Pancreas (tissue), 10 donors: ENCODE measurements at places on chromosomes 6 and 20. TPM values are rescaled to one million over a fixed set of nuclear protein-coding genes. Genes with fewer than 3 reads are reported as not detected.

- no peaks in the 10 kb centered on the region for H3K4me1 ChIP-seq
- H3K36me3 ChIP-seq: no peaks in the 10 kb centered on the region
Measured at GRCh38 chr6:91240878-91241603, 654.2 kb upstream of the MAP3K7 start.

GRCh38 chr6:56534680-56535419 is 107.8 kb downstream of the DST start:
- peaks cover 13% of the 10 kb centered on the region for H3K4me1 ChIP-seq
- H3K36me3 ChIP-seq: peaks cover 7% of the 10 kb centered on the region
- no peak for DNase-seq

DNA sequence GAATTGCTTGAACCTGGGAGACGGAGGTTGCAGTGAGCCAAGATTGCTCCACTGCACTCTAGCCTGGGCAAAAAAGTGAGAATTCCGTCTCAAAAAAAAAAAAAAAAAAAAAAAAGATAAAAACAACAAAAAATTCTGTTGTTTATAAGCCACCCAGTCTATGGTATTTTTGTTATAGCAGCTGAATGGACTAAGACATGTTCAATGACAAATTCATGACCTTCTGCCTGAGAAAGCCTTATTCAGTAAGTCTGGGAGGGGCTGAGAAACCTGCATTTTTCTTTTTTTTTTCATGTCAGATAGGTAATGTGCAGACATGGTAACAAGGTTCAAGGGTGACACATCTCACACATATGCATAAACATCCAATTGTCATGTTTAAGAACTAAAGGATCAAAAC is 40.4 kb upstream of the TRAF3IP2 start:
- no peaks in the 10 kb centered on the region for H3K36me3 ChIP-seq
- no peaks in the 10 kb centered on the region for H3K27me3 ChIP-seq
- no peak overlapping the region for H3K4me3 ChIP-seq
- no peaks in the 10 kb centered on the region for H3K4me1 ChIP-seq
- no peak overlapping the region for H3K27ac ChIP-seq
- DNase-seq: no peak

DNA sequence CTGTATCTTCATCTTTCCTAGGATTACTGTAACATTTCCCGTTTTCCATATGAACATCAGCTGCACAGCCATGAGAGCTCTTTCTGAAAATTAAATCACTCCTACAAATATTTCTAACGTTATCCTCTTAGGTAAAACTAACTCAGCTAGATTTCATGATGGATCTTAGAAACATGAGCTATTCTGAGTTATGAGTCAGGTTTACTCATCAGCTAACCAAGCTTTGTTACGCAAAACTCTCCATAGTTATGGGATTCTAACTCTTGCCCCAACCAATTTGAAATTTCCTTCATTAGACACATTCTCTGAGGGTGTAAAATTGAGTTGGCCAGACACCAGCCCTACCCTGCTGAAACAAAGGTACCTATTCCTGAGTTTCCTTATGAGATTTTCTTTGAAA is 14.0 kb downstream of the DEFB110 start:
- no peak for DNase-seq
- H3K27ac ChIP-seq: no peak overlapping the region
- H3K4me3 ChIP-seq: no peak overlapping the region
- no peaks in the 10 kb centered on the region for H3K36me3 ChIP-seq

GRCh38 chr20:64168381-64169090 is 4.3 kb downstream of the MYT1 start:
- no peaks in the 10 kb centered on the region for H3K36me3 ChIP-seq
- H3K4me1 ChIP-seq: no peaks in the 10 kb centered on the region
- H3K4me3 ChIP-seq: no peak overlapping the region
- no peaks in the 10 kb centered on the region for H3K27me3 ChIP-seq
- H3K27ac ChIP-seq: no peak overlapping the region

DNA sequence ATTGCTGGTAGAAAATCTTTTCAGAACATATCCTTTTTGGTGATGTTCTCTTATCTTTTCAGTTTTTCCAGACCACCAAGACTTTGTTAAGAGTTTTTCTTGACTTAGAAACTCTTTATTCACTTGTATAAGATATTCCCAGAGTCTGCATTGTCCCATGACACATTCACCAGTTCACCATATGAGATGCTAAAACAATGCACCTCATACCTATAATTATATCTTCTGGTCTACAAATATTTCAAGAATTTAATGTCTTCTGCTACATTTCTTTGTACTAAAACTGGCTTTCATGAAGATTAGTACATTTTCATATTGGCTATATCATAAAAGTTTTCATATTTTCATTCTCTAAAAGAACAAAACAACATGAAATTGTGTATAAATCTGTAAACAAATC is 111.3 kb downstream of the ADGRG6 start:
- no peaks in the 10 kb centered on the region for H3K36me3 ChIP-seq
- H3K27ac ChIP-seq: no peak overlapping the region
- DNase-seq: no peak
- H3K4me3 ChIP-seq: no peak overlapping the region

DNA sequence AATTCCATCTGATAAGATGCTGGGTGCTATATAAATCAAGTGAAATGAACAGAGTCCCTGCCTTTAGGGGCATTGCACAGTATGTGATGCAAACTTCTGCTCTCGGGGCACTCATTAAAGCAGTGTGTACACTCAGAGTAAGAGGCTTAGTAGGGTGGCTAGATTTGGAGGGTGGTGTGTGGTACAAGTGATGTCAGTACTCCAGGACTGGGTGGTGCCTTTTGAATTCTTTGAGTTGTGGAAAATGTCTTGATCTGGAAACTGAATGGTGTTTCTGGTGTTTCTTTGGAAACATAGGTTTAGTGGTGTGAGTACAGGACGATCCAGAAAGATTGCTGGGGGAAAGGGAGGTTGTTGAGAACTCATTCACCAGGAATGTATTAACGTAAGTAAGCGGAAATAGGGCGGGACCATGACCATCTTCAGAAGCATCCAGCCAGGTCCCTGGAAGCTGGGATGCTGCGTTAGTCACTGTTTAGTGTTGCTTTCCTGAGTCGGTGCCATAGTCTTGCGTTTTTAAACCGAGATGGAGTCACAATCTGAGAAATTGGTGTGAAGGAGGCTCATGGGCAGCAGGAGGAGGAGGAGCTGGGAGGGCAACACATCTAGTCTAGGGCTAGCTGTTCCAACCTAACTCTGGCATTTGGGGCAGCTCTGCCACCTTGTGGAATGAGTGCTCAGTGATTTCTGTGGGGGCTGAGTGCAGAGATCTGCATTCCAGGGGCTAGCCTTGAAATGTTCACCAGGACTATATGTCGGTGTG is 70.3 kb downstream of the SCAND1 start:
- H3K27ac ChIP-seq: no peak overlapping the region
- DNase-seq: peak; percentile 37
- no peaks in the 10 kb centered on the region for H3K27me3 ChIP-seq
- H3K36me3 ChIP-seq: no peaks in the 10 kb centered on the region

DNA sequence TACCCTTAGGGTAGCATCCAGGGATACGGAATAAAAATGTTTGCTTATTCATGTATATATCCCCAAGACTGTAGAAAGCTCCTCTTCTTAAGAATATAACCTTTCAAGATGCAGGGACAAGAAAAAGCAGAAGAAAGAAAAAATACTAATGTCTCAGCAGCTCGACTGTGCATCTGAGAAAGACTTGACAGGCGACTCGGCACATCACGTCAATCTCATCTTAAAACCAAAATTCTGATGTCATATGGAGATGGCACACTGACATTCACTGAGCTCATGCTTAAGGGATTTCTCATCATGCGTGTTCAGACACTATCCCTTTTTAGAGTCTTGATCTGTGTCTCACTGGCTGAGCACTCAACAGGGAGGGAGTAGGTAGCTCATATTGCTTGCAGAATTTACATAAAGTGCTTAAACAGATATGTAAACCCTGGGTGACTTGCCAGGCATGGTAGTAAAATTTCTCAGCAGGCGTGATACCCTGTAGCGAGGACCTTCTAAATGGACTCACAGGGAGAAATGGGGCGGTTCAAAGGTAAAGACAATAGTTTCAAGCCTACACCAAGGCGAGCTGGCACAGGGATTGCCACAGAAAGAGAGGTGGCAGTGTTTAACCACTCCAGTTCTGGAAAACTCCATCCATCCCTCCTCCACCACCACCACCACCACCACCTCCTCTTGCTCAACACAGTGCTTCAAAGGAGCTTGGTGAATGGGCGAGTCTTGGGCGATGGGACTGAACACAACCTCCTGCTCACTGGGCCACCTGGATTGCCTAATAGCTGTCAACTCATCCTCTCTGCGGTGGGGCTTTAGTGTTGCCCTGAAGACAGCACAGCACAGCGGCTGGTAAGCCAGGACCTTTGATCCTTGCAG is 330.5 kb downstream of the TFAP2A start:
- no peaks in the 10 kb centered on the region for H3K27me3 ChIP-seq
- H3K27ac ChIP-seq: no peak overlapping the region
- DNase-seq: no peak
- no peaks in the 10 kb centered on the region for H3K36me3 ChIP-seq

GRCh38 chr6:165110860-165111259 is 198.5 kb downstream of the C6orf118 start:
- H3K4me1 ChIP-seq: no peaks in the 10 kb centered on the region
- H3K27ac ChIP-seq: no peak overlapping the region
- H3K36me3 ChIP-seq: no peaks in the 10 kb centered on the region
- no peak overlapping the region for H3K4me3 ChIP-seq

- H3K36me3 ChIP-seq: no peaks in the 10 kb centered on the region
- H3K27me3 ChIP-seq: no peaks in the 10 kb centered on the region
- no peaks in the 10 kb centered on the region for H3K4me1 ChIP-seq
- H3K4me3 ChIP-seq: no peak overlapping the region
- no peak for DNase-seq
Measured at GRCh38 chr20:4957939-4958362, 43.4 kb downstream of the SLC23A2 start.

DNA sequence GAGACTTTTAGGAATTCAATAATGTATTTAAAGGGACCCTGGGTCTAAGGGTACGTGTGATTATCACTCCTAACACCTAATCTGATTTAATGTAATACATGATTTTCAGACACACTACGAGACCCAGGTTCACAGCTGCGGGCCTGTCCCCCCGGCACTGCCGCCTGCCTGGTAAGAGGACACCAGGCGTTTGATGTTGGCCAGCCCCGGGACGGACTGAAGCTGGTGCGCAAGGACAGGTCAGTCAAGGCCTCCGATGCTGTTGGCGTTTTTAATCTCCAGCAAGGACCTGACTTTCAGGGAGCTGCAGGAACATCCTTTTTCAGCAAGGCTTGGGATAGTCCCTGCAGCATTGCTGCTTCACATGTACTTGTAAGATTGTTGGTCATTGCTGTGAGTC is 58.2 kb downstream of the IGF2R start:
- no peaks in the 10 kb centered on the region for H3K36me3 ChIP-seq
- no peak overlapping the region for H3K27ac ChIP-seq
- H3K27me3 ChIP-seq: no peaks in the 10 kb centered on the region
- no peak overlapping the region for H3K4me3 ChIP-seq
- no peak for DNase-seq
- H3K4me1 ChIP-seq: peaks cover 32% of the 10 kb centered on the region

DNA sequence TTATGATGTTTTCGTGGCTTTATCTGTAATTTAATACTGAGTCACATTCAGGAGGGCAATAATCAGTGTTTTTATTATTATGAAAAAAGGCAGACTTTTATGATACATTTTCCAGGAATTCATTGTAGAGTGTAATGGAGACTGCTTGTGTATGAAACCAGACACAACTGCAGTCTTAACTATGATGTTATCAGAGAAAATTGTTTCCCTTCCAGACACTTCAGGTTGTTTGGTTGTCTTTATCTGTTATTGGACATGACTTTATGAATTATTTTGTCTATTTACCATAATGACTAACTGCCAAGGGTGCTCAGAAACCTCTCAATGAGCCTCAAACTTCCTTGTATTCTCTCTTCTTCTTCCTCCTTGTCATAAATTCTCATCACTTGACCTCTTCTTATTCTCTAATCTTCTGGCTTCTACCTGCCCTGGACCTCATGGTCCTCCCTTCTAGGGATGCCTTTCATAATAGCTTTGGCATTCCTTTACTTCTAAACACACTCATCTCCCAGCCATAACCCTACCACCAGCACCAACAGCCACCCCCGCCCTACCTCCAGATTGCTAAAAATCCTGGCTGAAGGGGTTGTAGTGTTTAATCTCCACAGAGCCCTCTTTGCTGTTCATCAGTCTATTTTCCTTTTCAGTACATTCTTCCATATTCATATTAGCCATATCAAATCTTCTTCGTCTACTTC is 492.5 kb downstream of the CDKAL1 start:
- DNase-seq: no peak
- no peaks in the 10 kb centered on the region for H3K4me1 ChIP-seq
- H3K27ac ChIP-seq: no peak overlapping the region

TRAPPC3L gene
- not detected for total RNA-seq

OVOL2 gene
- total RNA-seq: 4.9 TPM
